GM23338 (cell line): ENCODE measurements at places on chromosomes 6 and 20. TPM values are rescaled to one million over a fixed set of nuclear protein-coding genes. Genes with fewer than 3 reads are reported as not detected.

HAO1 gene
- not detected in 2 replicates for polyA plus RNA-seq

CEP85L gene
- 9.1 and 10.8 TPM in 2 replicates for polyA plus RNA-seq

RAET1L gene
- not detected in 2 replicates for polyA plus RNA-seq

CFB gene
- 0.86 TPM in 1 of 2 replicates, not detected in the other for polyA plus RNA-seq

ANKEF1 gene
- 4.6 and 4.7 TPM in 2 replicates for polyA plus RNA-seq

EPB41L1 gene
- 24.1 and 29.9 TPM in 2 replicates for polyA plus RNA-seq

SLC17A9 gene
- polyA plus RNA-seq: 36.1 and 39.3 TPM in 2 replicates

PAX1 gene
- polyA plus RNA-seq: not detected in 2 replicates

SLC22A2 gene
- 0.94 and 1.4 TPM in 2 replicates for polyA plus RNA-seq

LKAAEAR1 gene
- 1.8 and 2.4 TPM in 2 replicates for polyA plus RNA-seq

HDGFL1 gene
- polyA plus RNA-seq: not detected in 2 replicates
